ENCODE measurements at places on chromosomes 1 and 21.

DNA sequence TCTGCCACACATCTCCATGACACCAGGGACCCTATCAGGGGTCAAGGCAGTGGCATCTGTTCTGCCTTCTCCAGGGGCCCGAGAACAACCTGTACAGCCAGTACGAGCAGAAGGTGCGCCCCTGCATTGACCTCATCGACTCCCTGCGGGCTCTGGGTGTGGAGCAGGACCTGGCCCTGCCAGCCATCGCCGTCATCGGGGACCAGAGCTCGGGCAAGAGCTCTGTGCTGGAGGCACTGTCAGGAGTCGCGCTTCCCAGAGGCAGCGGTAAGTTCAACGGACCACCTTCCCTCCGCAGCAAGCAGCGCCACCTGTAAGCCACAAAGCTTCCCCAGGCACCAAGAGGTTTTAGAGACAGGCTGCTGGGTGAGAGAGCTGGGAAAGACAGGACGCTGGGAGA lies 15.9 kb downstream of the MX2 start:
- no peak for DNase-seq

- no peak for DNase-seq
These were observed 231.2 kb downstream of the DSCAM start for GRCh38 chr21:40615505-40616376.

DNA sequence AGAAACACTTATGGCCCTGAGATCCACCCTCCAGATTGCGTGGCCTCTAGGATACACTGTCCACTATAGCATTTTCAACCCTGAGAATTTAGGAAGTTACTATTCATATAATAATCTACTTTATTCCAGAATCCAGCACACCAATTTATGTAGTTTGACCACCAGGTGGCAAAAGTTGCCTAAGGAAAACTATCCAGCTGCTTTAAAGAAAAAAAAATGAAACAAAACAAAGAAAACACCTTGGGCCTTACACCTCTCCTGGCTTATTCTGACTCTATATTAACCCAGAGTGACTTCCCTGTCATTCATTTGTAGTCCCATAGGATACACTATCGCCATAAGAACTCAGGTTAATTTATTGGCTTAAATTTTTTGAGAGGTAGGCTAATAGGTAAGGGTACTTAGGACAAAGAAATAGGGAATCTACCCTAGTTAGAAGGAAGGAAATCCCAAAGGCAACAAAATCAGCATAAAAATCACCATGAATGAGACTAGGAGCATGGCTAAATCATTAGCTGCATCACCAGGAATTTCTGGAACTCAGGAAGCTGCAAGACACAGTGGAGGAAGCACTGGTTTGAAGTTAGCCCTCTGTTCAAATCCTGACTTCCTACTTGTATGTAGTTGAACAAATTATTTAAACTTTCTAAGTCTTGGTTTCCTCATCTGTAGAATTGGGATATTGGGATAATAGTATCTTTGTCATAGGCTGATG lies 107.5 kb downstream of the SPAG17 start:
- no peak for DNase-seq

- DNase-seq: no peak
These were observed 172.3 kb downstream of the RWDD3 start for GRCh38 chr1:95406279-95406678.

DNA sequence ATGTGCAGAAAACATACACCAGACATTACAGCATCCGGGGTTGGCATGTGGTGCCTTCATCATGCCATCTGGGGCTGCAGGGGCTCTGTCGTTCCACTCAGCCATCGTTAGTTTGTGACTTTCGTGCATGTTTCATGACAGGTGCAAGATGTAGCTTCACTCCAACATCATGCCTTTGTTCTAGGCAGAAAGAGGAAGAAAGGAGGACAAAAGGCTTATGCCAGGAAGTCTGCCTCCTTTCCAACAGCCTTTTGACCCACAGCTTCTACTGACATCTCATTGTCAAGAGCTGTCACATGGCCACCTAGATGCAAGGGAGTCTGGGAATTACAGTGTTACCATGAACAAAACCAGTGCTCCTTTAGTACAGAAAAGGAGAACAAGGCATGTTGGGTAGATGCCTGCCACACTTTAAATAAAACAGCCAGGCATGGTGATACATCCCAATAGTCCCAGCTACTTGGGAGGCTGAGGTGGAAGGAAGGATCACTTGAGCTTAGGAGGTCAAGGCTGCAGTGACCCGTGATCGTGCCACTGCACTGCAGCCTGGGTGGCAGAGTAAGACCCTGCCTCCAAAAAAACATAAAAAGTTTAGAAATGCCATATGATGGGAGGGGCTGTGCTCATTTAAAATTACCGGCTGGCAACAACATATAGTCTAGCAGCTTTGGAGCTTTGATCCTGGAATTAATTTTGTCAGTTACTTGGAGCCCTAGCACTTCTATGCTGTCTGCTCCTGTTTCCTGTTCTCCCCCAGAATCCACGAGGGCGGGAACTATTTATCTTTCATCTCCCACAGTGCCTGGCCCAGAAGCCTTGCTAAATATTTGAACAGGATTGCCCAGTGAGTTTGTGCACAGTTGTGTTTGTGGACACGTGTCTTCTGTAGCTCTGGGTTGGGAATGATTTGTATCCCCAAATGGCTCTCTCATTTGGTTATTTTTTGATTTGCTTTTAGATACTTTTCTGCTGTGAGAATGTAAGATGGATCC lies 7.4 kb downstream of the DOP1B start:
- no peak for DNase-seq

GRCh38 chr1:221035662-221036153 lies 156.5 kb downstream of the HLX start:
- no peak for DNase-seq

DNA sequence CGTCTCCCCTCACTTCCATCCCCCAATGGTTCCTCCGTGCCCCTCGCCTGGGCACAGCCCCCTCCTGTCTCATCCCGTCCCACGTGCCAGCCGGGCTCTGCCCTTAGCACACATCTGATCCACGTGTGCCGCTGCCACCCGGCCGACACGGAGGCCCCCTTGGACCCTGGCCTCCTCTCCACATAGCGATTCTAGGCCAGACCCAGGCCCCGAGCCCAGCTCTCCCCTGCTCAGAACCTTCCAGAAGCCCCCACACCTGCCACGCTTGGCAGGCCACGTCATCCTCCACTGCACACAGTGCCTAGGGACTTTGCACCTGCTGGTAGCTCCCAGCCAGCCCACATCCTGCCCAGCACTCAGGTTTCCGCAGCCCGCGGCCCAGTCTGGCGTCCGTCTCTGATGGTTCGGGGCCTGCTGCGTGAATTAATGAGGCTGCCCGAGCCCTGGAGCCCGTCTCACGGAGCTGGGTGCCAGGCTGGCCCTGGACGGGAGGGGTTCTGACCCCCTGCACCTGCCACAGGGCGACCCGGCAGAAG lies 20.1 kb downstream of the PLCH2 start:
- no peak for DNase-seq

DNA sequence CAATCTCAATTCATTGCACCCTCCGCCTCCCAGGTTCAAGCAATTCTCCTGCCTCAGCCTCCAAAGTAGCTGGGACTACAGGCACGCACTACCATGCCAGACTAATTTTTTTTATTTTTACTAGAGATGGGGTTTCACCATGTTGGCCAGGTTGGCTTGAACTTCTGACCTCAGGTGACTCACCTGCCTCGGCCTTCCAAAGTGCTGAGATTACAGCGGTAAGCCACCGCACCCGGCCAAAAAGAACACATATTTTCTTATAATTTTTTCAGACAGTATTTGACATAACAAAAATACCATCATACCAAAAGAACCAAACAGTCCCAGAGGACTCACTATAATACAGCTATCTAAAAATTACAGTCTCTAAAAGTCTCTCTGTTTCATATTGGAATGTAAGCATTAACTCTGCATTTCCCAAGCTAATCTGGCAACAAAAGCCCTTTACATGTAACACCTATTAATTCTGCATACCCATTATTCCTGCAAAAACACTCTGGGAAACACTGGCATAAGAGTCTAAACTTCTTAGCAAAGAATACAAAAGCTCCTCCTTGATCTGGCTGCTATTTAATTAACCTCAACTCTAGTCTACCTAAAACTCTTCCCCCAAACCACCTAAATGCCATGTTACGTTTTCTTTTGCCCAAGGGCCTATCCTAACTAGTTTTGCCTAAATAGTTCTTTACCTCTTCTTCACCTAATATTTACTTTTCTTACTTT lies 26.9 kb downstream of the WDR26 start:
- DNase-seq: no peak

GRCh38 chr1:9720785-9721605 lies 69.5 kb downstream of the PIK3CD start:
- DNase-seq: peak; percentile 58

DNA sequence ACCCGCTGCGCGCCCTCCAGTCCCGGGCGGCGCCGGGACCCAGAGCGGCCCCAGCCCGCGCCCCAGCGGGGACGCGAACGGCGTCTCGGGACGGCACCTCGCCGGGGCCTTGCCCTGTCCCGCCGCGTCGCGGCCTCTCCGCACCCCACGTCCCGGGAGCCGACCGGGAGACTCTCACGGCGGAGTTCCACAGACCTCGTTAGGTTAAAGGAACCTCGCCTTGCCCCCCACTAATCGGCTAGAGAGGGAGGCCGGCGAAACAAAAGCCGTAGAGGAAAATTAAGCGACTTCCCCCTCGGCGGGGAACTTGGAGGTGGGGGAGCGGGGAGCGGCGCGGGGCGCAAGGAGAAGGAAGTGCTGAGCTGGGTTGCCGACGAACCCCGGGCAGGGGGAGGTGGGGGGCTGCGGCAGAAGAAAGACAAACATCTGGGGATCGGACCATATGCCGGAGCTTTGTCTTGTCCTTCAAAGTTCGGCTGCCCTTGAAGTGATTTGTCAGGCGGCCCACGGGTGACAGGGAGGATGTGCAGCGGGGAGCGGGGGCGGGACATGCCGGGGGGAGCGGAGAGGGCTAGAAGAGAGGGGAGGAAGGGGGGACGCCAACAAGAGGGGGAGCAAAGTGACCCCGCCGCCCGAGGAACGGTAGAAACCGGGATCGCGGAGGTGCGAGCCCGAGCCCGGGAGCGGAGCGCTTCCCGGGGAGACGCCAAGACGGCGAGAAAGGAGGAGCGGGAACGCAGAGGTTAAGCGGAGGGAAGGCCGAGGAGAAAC lies 120.0 kb upstream of the RRP15 start:
- peak; percentile 54 for DNase-seq

DNA sequence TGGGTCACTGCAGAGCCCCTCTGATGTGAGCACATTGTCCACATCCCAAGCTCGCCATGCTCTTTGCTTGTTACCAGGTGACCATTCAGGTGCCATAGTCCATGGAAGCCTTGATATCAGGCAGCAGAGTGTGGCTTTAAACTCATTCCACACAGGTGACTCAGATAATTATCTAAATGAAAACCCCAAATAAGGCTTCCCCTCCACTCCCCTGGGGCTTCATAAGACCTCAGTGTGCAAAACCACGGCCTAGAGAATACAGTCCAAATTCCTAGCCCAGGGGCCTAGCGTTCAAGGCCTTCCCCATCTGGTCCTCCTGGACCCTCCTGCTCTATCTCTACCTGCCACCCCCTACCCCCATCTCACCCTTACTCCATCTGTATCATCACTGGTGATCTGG lies 97.1 kb downstream of the ARHGEF10L start:
- DNase-seq: no peak

DNA sequence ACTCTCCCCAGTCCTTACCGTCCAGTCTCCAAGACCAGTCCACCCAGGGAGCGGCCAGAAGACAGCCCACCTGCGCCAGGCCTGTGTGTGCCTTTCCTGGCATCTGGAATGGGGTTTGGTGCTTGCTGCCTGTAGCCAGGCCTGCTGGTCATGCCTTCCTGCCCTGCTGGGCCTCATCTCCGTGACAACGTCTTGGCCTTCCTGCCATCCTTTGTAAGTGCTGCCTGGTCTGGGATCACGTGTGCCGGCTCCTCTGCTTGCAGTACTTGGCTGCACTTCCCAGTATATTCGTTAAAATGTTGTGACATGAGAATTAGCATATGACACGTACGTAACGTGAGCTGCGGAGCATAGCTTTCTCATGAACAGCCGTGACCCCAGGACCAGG lies 145.3 kb upstream of the COL6A1 start:
- DNase-seq: peak; percentile 40

- no peak for DNase-seq
These were observed 70.8 kb downstream of the DTL start for GRCh38 chr1:212106286-212106792.

DNA sequence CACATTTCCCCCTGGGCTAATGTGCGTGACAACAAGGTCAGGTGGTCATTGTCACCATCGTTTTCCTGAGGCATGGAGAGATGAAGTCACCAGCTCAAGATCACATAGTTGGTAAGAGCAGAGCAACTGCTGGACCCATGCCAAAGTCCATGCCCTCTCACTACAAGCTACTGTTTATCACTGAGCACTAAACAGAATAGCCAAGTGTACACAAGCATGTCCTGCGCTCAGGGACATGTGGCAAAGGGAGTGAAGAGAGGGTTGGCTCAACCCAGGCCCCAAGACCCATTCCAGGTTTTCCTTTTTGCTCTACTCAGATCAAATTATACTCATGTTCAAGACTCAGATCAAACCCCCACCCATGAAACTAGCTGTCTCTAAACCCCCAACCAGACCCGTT lies 20.8 kb downstream of the LRRC52 start:
- DNase-seq: no peak

DNA sequence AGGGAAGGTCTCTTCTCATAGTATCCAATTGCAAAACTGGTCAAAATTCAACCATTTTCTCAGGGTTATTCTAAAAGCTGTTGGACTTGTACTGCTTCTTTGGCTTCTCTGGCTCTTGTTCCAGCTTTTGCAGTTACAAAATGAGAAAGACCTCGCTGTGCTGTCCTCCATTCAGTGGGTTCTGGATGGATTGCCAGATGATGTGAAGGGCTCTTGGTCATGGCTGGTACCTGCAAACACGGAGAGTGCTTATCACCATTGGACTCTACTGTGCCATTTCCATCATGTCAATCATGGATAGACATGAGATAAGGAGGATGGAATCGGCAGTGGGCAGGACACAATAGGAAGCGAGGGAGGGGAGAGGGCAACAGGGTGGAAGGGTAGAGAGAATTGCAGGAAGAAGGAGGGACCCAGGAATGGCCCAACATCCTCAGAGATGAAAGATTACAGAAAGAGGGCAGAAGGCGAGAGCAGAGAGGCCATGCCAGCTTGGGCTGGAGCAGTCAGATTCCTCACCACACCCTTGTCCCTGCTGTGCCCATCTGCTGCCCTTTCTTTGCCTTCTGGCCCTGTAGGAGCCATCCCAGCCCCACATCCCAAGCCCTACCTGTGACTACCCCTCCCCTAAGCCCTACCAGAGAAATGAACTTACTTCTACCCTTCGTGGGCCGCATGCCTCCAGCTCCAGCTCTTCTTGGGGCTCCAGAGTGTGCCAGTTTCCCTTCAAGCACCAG lies 70.3 kb downstream of the HIVEP3 start:
- no peak for DNase-seq

- peak; percentile 83 for DNase-seq
These were observed 3.0 kb downstream of the ZC3H12A start for GRCh38 chr1:37477198-37477931.

- DNase-seq: peak; percentile 17
These were observed 74.6 kb downstream of the SLC45A1 start for GRCh38 chr1:8392522-8392921.

DNA sequence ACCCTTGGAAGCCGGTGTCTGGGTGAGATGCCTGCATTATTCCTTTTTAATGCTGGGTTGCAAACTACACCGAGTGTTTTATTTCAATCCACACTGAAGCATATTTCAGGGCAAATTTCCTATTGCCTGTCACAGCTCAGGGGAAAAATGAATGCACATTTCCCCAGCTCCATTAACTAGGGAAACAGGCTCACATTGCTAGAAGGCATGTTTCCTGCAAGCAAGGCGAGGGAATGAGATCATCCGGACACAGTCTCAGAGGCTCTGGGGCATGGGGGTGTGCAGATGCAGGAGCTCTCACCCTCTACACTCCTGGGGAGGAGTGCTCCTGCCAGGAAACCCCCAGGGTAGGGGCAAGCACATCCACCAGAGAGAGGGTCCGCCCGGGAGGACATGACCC lies 24.6 kb downstream of the SYT2 start:
- no peak for DNase-seq
